ENCODE measurements at places on chromosomes 5 and 9. TPM values are rescaled to one million over a fixed set of nuclear protein-coding genes. Genes with fewer than 3 reads are reported as not detected.

The ABCA1 gene
- total RNA-seq: 6.1 TPM

The OXCT1 gene
- 44.7 TPM for total RNA-seq

The TAF11L5 gene
- not detected for total RNA-seq

The ZFP2 gene
- 0.58 TPM for total RNA-seq

The OR1J4 gene
- not detected for total RNA-seq

The PCDHB12 gene
- total RNA-seq: not detected

The ANKRD33B gene
- total RNA-seq: 1.9 TPM

The PHPT1 gene
- 116 TPM for total RNA-seq

The SSNA1 gene
- 154 TPM for total RNA-seq

The TARS1 gene
- total RNA-seq: 217 TPM

The HBEGF gene
- 16.7 TPM for total RNA-seq

The SURF6 gene
- total RNA-seq: 4.0 TPM

The FIBCD1 gene
- 2.8 TPM for total RNA-seq

The FAM169A gene
- total RNA-seq: 1.1 TPM

The SLCO6A1 gene
- total RNA-seq: not detected

The ASTN2 gene
- total RNA-seq: 4.9 TPM

The PDE6A gene
- total RNA-seq: not detected

The SLC25A2 gene
- under 0.01 TPM for total RNA-seq

The HNRNPK gene
- total RNA-seq: 570 TPM

The ENHO gene
- not detected for total RNA-seq

The PDCD1LG2 gene
- 9.6 TPM for total RNA-seq

The PCDHA8 gene
- total RNA-seq: not detected
